CD4-positive, alpha-beta T cell treated with Interleukin-10 for 1 hour (primary cell): ENCODE measurements at places on chromosomes 2 and 18.
A peak's percentile ranks its signal among the peaks of the same experiment; 100 is the strongest.

DNA sequence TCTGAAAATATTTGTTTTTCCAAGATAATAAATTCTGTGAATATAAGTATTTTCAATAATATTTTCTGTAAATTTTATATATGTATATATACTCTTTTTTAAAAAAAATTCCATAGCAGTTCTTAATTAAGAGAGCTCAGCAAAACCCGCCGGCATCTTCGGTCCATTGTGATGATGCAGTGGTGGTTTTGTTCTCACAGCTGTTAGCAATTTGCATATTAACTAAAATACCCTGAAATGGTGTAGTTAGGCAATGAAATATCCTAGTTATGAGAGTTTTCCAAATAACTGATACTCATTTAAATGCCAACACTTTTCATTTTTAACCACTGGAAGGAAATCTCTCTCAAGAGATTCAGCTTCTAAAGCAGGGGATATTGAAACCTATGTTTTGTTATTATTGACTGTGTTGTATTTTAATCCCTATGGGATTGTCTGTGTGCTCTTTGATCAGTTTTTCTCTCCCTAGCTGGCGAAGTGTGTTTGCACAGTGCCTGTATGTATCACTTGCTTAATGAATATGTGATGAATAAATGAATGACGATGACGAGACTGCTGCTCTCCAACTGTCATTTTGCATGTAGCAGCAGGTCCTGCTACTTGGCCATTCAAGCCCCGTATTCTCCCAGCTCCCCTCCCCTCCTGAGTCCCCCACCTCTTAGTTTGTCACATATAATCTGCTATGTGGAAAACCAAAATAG, 42.4 kb downstream of the PSMG2 start:
- DNase-seq = no peak

DNA sequence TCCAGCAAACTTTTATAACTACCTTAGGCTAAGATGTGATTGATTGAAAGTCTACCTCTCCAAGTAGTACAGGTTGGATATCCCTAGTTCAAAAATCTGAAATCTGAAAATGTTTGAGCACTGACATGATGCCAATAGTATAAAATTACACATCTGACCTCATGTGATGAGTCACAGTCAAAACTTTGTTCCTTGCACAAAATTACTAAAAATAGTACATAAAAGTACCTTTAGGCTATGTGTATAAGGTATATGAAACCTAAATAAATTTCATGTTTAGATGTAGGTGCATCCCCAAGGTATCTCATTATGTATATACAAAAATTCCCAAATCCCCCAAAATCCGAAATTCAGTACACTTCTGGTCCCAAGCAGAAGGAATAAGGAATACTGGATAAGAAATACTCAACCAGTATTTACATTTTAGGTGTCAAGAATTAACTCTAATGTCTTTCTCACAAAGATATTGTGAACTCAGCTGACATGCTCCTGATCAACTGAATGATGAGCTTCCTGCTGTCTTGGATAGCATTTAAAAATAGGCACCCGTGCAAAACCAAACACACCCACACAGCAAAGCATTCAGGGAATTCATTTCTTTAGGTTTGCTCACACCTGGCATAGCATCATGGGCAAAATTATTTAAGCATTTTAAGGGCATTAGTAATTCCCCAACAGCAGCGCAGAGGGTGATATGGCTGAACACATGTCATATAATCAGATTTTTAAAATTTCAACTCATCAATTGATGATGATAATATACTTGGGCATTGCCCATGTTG, 497.4 kb upstream of the MEIS1 start:
- no peak for DNase-seq

DNA sequence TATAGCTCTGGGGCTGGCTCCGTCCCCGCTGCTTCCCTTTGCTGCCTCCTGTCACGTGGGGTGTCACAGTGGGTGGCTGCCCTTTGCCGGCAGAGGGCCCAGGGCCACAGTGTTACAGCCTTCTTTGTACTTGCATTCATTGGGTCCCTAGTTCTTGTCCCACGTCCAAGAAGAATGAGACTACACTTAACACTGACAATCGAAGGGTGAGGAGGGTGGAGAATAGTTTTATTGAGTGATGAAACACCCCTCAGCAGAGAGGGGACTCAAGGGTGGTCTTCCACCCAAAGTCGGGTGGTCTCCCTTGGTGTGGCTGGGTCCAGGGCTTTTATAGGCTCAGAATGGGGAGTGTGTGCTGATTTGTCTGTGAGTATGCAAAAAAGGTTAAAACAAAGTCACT, 1.9 kb downstream of the ATG4B start:
- DNase-seq = no peak

GRCh38 chr2:172228177-172228808, 125.6 kb upstream of the DLX2 start:
- DNase-seq = no peak

- DNase-seq = peak; percentile 63
Measured at GRCh38 chr2:189657867-189658266, 3.4 kb upstream of the ASNSD1 start.
